ENCODE measurements at places on chromosomes 11 and 22. TPM values are rescaled to one million over a fixed set of nuclear protein-coding genes. Genes with fewer than 3 reads are reported as not detected.

The OR2D2 gene
- 2.4 TPM for total RNA-seq

The OR51I1 gene
- 1.3 TPM for total RNA-seq

The ATP5MG gene
- 50.1 TPM for total RNA-seq

The NAV2 gene
- 0.27 TPM for total RNA-seq

The FAM111B gene
- total RNA-seq: 0.81 TPM

The ELF5 gene
- not detected for total RNA-seq

The PGA4 gene
- under 0.01 TPM for total RNA-seq

The C22orf31 gene
- not detected for total RNA-seq

The FGF4 gene
- total RNA-seq: not detected

The ADAMTS8 gene
- not detected for total RNA-seq

The KCNJ5 gene
- total RNA-seq: 0.27 TPM

The SHISAL1 gene
- total RNA-seq: under 0.01 TPM

The MOV10L1 gene
- 0.27 TPM for total RNA-seq

The GP1BB gene
- 11.0 TPM for total RNA-seq

The MS4A7 gene
- total RNA-seq: 3.8 TPM

The CNIH2 gene
- 2.7 TPM for total RNA-seq

The C11orf65 gene
- total RNA-seq: under 0.01 TPM

The PLAAT5 gene
- total RNA-seq: under 0.01 TPM

The AP5B1 gene
- 16.2 TPM for total RNA-seq

The MMP12 gene
- not detected for total RNA-seq

The ISX gene
- total RNA-seq: not detected

The RASGRP2 gene
- total RNA-seq: 204 TPM

The SLC17A6 gene
- not detected for total RNA-seq

The KCNQ1 gene
- 1.1 TPM for total RNA-seq

The GNG3 gene
- total RNA-seq: not detected

The MIOX gene
- total RNA-seq: not detected

The KLHL35 gene
- total RNA-seq: 1.6 TPM

All from hematopoietic multipotent progenitor cell (in vitro differentiated cells).